ENCODE measurements at places on chromosomes 6 and 20. TPM values are rescaled to one million over a fixed set of nuclear protein-coding genes. Genes with fewer than 3 reads are reported as not detected.

The DST gene
- total RNA-seq, result 57.9 TPM

The SLC17A1 gene
- 0.16 TPM for total RNA-seq

The NRSN2 gene
- total RNA-seq, result 62.1 TPM

The OR2H2 gene
- total RNA-seq, result not detected

The TP53INP2 gene
- total RNA-seq, result 7.8 TPM

The DAAM2 gene
- total RNA-seq, result 0.04 TPM

The DUSP15 gene
- total RNA-seq, result 1.4 TPM

The WFDC12 gene
- total RNA-seq, result not detected

The HLA-DMB gene
- 2.2 TPM for total RNA-seq

The MUC22 gene
- not detected for total RNA-seq

The TAF4 gene
- total RNA-seq, result 17.8 TPM

The OLIG3 gene
- not detected for total RNA-seq

The SLC22A1 gene
- 2.4 TPM for total RNA-seq

The NHLRC1 gene
- 1.8 TPM for total RNA-seq

The HCK gene
- total RNA-seq, result 0.20 TPM

The MACROD2 gene
- 0.43 TPM for total RNA-seq
